ENCODE measurements at places on chromosomes 3 and 15. TPM values are rescaled to one million over a fixed set of nuclear protein-coding genes. Genes with fewer than 3 reads are reported as not detected.

GRCh38 chr15:92610101-92610520 is 45.5 kb downstream of the FAM174B start:
- no peaks in the 10 kb centered on the region for H3K27me3 ChIP-seq
- no peak overlapping the region for H3K27ac ChIP-seq
- DNase-seq = no peak
- H3K4me1 ChIP-seq = no peaks in the 10 kb centered on the region

- H3K36me3 ChIP-seq = no peaks in the 10 kb centered on the region
- DNase-seq = no peak
- H3K27ac ChIP-seq = no peak overlapping the region
- H3K4me1 ChIP-seq = no peaks in the 10 kb centered on the region
These were observed 629.1 kb downstream of the MECOM start for GRCh38 chr3:169034401-169034800.

DNA sequence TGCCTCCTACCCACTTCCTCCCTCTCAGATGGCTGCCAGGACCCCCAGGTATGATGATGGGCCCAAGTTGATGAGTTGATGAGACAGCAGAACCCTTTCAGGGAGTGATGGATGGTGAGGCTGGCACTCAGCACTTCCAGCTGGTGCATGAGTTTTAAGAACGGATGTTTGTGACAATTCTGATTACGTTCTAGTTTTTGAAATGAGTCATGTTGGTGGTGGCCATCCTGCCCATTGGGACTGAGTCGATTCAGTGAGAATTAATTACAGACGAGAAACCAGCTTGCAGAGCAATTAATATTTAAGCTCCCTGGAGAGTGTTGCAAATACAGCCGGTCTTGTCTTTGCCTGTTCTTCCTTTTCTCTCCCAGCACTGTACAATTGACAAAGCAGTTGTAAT is 56.9 kb upstream of the NR2C2 start:
- no peak for DNase-seq
- H3K27me3 ChIP-seq = no peaks in the 10 kb centered on the region
- no peaks in the 10 kb centered on the region for H3K36me3 ChIP-seq
- no peak overlapping the region for H3K27ac ChIP-seq
- H3K4me1 ChIP-seq = no peaks in the 10 kb centered on the region

DNA sequence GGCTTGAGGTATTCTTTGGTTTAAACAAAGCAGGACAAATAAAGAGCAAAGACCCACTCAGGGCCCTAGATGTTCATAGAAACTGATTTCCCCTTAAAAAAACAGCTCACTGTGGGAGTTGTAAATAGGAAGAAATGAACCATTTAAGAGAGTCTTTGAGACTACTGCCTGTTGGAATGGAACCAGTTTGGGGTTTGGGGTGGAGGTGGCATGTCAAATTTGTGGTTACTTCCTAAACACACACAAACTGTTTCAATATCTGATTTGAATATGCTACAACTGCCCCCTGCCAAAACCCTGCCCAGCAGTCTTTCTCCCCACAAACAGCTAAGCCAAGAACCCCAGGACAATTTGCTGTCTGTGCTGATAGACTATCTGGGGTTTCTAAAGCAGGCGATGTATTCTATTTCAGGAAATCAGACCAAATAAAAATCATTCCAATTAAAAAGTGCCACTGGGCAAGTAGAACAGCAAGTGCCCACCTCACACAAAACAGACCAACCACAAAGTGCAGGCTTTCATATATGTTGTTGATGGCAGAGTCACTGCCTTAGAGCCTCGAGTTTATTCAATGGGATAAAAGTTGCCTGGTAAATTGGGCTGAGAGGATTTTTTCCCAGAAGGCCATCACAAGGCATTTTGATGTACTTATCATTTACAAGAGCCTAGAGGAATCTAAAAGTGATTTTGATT is 293.9 kb upstream of the PROK2 start:
- peak overlapping the region; percentile 16 for H3K4me3 ChIP-seq
- no peak overlapping the region for H3K27ac ChIP-seq
- H3K4me1 ChIP-seq = peaks cover 6% of the 10 kb centered on the region

DNA sequence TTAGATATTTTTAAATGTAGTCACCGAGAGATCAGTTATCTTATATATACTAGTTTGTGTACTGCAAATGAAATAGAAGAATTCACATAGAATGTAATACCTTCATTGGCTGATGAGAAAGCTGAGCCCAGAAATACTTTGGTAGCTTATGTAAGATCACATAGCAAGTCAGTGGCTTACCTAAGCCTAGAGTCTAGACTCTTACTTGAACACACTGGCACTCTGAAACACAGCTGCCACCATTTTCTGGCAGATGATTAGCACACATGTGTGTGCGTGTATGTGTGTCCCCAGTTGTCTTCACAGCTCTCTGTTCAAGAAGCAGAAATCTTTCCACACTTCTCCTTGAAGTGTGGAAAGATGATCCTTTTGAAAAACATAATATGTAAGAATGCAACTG is 124.3 kb downstream of the NEO1 start:
- H3K27ac ChIP-seq = no peak overlapping the region
- H3K27me3 ChIP-seq = no peaks in the 10 kb centered on the region
- peaks cover 2% of the 10 kb centered on the region for H3K4me1 ChIP-seq
- H3K36me3 ChIP-seq = peaks cover 48% of the 10 kb centered on the region
- no peak for DNase-seq

GRCh38 chr3:158101335-158102241 is 4.6 kb downstream of the SHOX2 start:
- H3K27me3 ChIP-seq = peaks cover 100% of the 10 kb centered on the region
- H3K4me1 ChIP-seq = peaks cover 13% of the 10 kb centered on the region
- H3K36me3 ChIP-seq = no peaks in the 10 kb centered on the region
- DNase-seq = no peak
- H3K27ac ChIP-seq = no peak overlapping the region

DNA sequence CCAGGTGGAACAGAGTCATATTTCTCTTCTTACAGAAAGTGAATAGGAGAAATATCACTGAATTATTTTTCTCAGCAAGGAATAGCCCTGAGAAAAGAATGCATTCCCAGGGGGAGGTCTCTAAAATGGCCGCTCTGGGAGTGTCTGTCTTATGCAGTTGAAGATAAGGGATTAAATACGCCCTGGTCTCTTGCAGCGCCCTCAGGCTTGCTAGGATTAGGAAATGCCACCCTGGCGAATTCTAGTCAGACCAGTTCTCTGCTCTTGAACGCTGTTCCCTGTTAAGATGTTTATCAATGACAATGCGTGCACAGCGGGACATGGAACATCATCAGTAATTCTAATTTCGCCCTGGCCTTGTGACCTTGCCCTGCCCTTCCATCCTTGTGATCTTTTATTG is 949.0 kb upstream of the SEMA6D start:
- H3K27ac ChIP-seq = no peak overlapping the region
- no peaks in the 10 kb centered on the region for H3K27me3 ChIP-seq
- no peaks in the 10 kb centered on the region for H3K4me1 ChIP-seq
- peak; percentile 61 for DNase-seq
- no peaks in the 10 kb centered on the region for H3K36me3 ChIP-seq

DNA sequence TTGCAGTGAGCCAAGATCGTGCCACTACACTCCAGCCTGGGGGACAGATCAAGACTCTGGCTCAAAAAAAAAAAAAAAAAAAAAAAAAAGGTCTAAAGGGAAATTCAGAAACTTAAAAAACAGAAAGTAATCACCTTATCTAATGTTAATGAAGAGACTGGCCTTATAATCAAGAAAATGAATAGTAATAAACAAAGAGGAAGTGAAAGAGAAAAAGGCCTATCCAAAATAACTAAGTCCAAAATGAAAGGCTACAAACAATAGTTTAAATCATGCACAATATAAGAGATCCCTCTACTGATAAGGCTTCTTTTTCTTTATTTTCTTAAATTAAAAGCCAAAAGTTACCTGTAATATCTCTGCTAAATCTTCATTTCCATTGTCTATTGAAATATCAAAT is 37.1 kb upstream of the HDC start:
- H3K36me3 ChIP-seq = peaks cover 80% of the 10 kb centered on the region
- no peak overlapping the region for H3K4me3 ChIP-seq
- H3K27me3 ChIP-seq = no peaks in the 10 kb centered on the region
- H3K27ac ChIP-seq = no peak overlapping the region
- no peaks in the 10 kb centered on the region for H3K4me1 ChIP-seq

DNA sequence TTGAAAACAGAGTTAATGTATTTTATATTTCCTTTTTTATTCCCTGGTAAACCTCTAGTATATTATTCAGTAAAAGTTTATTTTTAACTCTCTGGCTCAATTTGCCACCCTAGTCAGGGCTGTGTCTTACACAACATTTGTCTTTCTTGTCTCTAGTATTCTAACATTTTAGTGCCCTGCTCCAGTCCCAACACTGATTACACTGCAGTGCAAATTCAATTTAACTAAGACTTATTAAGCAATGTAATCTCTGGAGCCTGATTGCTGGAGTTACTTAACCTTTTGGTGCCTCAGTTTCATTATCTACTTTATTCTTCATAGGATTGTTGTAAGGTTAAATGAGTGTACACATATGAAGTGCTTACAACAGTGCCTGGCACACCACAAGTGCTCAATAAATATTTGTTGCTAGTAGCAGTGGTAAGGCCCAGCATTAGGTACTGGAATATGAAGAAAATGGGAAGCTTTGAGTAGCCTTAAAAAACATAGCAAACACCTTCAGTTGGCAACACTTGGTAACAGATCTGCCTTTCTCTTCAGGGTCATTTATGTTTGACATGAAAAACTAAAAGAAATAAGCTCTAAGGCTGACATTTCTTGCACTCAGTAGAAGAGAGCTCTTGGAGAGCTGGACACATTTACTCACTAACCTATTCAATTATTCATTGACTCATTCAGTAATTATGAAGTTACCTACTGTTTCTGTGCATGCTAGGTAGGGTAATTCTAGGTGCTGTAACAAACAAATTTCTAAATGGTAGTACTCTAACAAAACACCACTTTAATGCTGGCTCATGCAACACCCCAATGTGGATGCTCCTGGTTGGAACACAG is 364.5 kb upstream of the EPHA3 start:
- no peak overlapping the region for H3K4me3 ChIP-seq
- no peaks in the 10 kb centered on the region for H3K36me3 ChIP-seq
- no peaks in the 10 kb centered on the region for H3K27me3 ChIP-seq

DNA sequence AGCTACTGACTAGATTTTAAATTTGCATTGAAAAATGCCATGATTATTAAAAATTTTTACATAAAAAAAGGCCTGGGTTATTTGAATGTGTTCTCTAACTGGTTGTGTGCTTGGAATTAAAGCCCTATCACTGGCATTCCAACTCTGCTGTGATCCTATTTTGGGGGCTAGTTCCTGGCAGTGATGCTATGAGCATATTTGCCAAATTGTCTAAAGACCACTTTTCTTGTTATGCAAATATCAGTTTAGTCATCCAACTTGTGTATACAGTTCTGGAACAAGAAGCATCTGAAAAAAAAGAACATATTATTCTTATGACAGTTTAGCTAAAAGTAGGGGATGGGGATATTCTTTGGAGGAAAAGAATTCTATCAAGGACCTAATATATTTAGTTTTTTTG is 243.4 kb upstream of the ZNF717 start:
- no peaks in the 10 kb centered on the region for H3K36me3 ChIP-seq
- no peak overlapping the region for H3K27ac ChIP-seq
- no peaks in the 10 kb centered on the region for H3K4me1 ChIP-seq
- no peak for DNase-seq
- H3K4me3 ChIP-seq = no peak overlapping the region

DNA sequence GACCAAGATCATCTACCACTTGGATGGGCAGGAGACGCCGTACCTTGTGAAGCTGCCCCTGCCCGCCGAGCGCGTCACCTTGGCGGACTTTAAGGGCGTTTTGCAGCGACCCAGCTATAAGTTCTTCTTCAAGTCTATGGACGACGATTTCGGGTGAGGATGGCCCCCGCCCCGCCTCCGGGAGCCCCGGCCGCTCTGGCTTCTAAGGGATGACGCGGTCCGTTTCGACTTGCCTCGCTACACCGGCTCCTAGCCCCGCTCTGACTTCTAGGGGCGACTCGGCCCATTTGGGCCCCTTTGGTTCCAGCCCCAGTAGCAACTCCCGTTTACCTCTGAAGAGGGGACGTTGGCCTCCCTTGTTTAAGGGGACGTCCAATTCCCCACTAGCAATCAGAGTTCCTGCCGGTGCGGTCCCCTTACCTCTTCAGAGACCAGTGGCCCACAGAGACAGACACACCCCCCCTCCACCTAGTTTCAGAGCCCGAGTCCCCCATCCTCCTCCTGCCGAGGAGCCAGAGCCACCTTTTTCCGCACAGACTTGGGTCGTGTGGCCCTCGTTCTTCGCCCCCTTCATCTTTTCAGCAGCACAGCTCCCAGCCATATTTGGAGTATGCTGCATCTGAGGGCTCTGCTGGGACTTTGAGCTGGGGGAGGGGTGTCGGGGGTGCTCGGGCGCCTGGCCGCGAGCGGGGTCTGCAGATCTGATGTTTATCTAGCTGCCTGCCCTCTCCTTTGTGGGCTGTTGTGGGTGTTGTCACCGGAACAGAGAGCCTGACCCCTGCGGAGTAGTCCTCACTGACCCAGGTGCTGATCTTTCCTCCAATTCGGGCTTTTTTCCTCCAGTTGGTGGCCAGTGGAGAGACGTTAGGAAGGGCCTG is 706 bp downstream of the DVL3 start:
- DNase-seq = peak; percentile 82
- no peaks in the 10 kb centered on the region for H3K27me3 ChIP-seq
- H3K36me3 ChIP-seq = peaks cover 3% of the 10 kb centered on the region
- no peaks in the 10 kb centered on the region for H3K4me1 ChIP-seq
- H3K4me3 ChIP-seq = peak overlapping the region; percentile 91

- no peak for DNase-seq
- peaks cover 14% of the 10 kb centered on the region for H3K4me1 ChIP-seq
- H3K27me3 ChIP-seq = no peaks in the 10 kb centered on the region
- no peak overlapping the region for H3K4me3 ChIP-seq
- H3K27ac ChIP-seq = no peak overlapping the region
- H3K36me3 ChIP-seq = no peaks in the 10 kb centered on the region
These were observed 92.4 kb upstream of the DAZL start for GRCh38 chr3:16697443-16698147.

GRCh38 chr15:100707229-100707628 is 104.8 kb downstream of the ASB7 start:
- peaks cover 16% of the 10 kb centered on the region for H3K27me3 ChIP-seq
- no peak overlapping the region for H3K4me3 ChIP-seq
- no peak overlapping the region for H3K27ac ChIP-seq
- no peaks in the 10 kb centered on the region for H3K36me3 ChIP-seq

- no peak overlapping the region for H3K4me3 ChIP-seq
- peaks cover 13% of the 10 kb centered on the region for H3K4me1 ChIP-seq
- H3K27me3 ChIP-seq = no peaks in the 10 kb centered on the region
- H3K36me3 ChIP-seq = peaks cover 4% of the 10 kb centered on the region
- no peak overlapping the region for H3K27ac ChIP-seq
These were observed 31.4 kb upstream of the MANF start for GRCh38 chr3:51353691-51354090.

GRCh38 chr3:159200176-159200575 is 398.3 kb downstream of the MFSD1 start:
- no peaks in the 10 kb centered on the region for H3K36me3 ChIP-seq
- H3K27ac ChIP-seq = no peak overlapping the region
- H3K4me3 ChIP-seq = no peak overlapping the region
- no peak for DNase-seq

- DNase-seq = no peak
- H3K4me1 ChIP-seq = no peaks in the 10 kb centered on the region
- H3K27ac ChIP-seq = no peak overlapping the region
- H3K36me3 ChIP-seq = no peaks in the 10 kb centered on the region
These were observed 10.9 kb upstream of the GPR171 start for GRCh38 chr3:151213881-151214280.

The SEMA3F gene
- total RNA-seq = 145 TPM

The SLC24A5 gene
- not detected for total RNA-seq
